ENCODE measurements at places on chromosomes 5 and 9.

DNA sequence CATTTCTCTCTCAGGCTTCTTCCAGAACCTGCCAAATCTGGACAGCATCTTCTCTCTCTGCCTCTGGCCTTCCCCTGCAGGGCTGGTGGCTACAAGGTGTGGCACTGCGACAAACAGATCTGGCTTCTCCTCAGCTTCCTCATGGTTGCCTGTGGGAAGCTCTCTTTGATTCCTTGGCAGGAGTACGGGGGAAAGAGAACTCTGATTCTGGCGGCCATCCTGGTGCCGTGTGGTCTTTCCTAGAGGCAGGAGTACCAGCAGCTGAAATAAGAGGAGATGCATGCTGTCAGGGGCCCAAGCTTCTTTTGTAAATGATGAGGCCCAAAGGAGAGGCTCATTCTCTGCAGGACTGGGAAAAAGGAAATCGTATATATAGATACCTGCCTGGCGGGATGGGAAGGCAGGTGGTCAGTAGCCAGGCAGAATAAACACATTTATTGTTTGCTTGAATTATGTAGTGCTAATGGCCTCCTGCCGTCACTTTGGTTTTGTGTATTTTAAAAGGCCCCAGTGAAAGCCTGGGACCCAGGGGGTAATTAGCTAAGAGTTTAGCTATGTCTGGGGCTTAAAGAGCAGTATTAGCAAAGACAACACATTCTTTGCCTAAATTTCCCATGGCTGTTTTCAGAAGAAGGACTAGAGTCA lies at the start of gene CER1:
TSS of gene CER1 (minus strand) at position 343 of the 645 bp plus-strand sequence. CDS start at position 282, 61 bp downstream.
- DNase-seq, result peak; percentile 55

GRCh38 chr5:103866169-103866568 lies 303.6 kb upstream of the NUDT12 start:
- DNase-seq, result no peak

DNA sequence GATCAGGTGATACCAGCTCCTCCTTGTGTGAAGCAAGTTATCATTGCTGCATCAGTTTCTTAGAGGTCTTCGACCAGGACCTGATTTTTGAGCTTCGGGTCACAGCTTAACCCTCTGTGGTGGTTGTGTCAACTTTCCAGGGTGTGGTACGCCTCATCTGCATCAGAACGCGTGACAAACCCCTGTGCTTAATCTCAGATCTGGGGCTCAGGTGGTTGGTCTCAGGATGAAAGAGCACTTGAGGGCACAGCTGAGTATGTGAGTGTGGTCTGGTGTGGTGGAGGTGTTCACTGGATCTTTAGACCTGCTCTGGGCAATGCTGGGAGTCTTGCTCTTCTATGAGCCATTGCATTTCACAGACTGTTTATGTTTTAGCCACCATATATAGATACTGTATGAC lies 64.1 kb downstream of the OSTF1 start:
- DNase-seq, result no peak

- DNase-seq, result no peak
Measured at GRCh38 chr9:90256345-90256744, 386.3 kb downstream of the DIRAS2 start.

- DNase-seq, result no peak
Measured at GRCh38 chr9:107375651-107376369, 92.7 kb downstream of the RAD23B start.

DNA sequence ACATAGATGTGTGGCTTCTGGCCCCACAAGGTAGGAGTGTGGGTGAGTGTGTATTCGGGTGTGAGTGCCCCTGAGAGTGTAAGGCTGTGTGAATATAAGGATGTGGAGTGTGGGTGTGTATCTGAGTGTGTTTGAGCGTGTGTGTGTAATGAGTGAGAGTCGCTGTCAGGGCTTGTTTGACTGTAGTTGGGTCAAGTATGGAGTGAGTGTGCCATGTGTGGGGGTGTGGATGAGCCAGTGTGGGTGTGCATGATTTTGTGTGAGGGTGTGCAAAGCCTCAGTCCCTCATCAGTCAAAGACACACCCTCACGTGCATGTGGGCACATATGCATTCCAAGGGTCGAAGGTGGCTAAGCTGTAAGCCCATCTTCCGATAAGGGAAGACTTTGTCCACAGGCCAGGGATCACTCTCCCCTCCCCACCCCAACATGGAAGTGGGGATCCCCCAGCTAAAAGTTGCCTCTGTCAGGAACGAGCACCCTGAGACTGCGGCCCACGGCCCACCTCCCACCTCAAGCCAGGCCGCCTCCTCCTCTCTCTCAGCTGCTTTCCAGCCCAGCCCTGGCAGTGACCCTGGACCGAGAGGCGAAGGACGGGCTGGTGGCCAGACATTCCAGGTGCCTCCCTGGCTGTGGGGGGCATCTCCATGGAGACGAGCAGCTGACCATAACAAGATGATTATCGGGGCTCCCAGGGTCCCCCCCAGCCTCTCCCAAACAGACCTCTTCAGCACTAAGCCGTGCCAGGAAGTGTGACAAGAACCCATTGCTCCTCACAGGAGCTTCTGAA lies 12.9 kb downstream of the AQP3 start:
- no peak for DNase-seq

DNA sequence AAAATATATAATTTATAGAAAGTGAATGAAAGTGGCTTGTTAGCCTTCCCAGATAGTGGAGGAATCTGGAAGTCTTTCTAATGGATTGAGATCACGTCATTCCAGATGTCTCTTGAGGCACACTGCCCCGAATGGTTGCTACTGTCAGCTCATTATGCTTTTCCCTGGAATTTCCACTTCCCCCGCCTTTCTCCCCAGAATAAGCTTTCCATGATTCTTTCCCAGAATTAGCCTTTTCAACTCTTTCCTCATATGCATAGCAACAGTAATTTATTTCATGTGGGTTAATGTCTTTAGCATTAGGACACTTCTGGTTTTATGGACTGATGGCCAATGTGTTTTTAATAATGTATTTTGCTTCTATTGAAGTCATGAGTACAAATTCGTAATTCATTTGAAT lies 81.5 kb downstream of the PALM2AKAP2 start:
- no peak for DNase-seq

DNA sequence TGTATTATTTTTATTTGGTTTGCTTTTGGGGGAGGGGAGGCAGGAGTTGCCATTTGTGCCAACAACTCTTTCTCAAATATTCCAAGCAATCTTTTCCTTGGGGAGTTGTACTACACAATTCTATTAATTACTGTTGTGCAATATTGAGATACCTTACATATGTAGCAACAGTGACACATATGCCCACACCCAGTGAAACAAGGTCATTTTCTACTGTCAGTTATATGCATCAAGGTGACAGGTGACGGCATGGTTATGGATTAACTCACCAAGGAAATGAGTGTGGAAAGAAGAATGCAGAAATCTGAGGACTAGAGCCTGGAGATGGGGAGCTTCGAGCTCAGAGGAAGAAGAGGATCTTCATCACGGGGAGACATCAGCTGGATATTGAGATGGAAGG lies 17.9 kb upstream of the MSMP start:
- DNase-seq, result peak; percentile 18

DNA sequence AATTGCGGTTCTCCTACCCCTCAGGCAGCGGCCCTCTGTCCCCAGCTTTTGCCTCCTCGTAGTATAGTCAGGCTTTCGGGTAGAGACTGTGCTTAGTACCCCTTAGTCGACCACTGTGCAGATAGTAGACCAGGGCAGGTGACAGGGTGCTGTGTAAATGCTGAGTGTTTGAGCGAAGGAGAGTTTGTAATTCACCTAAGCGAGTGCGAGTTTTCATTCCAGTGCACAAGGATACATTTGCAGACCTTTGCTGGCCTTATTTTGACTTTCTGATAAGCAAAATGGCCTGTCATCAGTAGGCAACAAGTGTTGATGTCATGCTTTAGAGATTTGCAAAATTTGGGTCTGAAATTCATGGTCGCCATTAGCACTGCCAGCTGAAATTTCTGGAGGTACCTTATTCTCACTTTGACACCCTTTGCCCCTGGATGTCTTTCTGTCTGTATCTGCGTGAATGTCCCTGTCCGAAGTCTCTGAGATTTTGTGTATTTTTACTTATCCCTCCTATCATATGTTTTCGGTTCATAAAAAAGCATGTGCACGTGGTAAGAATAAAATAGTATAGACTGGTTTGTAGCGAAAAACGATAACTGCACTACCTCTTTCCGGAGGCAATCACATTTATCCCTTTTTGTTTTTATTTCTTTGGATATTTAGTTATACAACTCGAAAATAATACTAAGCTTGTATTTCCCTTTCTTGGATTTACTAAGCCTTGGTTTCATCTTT lies 1.9 kb downstream of the LMNB1 start:
- no peak for DNase-seq

- no peak for DNase-seq
Measured at GRCh38 chr9:16918920-16919319, 48.5 kb upstream of the BNC2 start.

DNA sequence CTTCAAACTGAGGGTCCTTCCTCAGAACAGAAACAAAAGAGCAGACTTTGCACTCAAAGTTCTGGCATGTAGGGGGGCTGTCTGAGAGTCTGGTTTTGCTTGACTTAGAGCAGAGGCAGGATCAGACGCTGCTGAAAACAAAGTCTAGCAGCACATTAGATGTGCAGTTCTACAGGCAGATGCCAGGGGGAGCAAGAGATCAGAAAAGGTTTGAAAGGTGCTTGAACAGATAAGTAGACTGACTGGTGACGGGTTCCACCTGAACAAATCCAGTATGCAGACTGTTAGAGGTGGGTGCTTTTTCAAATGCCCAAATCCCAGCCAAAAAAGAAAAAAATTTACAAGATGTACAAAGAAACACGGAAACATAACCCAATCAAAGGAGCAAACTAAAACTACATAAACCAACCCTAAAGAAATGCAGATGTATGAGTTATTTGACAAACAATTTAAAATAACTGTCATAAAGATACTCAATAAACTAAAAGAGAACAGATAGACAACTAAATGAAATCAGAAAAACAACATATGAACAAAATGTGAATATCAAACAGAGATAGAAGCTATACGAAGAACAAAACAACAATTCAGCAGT lies 194.7 kb upstream of the FREM1 start:
- DNase-seq, result peak; percentile 19

Measured in SHP77 (cell line).